Stimulated activated CD8-positive, alpha-beta memory T cell treated with anti-CD3 and anti-CD28 coated beads, Interleukin-15, amount 100 ng/mL, for 48 hours (primary cell): ENCODE measurements at places on chromosomes 3 and 15.

GRCh38 chr15:91784973-91785709, 68.4 kb upstream of the SLCO3A1 start:
- no peak for DNase-seq

- no peak for DNase-seq
Observed at GRCh38 chr3:31106204-31106603, 211.7 kb upstream of the GADL1 start.

GRCh38 chr15:86879250-86880229, 799.9 kb downstream of the AGBL1 start:
- DNase-seq: no peak

- no peak for DNase-seq
Observed at GRCh38 chr3:66537735-66538134, 36.9 kb upstream of the LRIG1 start.

DNA sequence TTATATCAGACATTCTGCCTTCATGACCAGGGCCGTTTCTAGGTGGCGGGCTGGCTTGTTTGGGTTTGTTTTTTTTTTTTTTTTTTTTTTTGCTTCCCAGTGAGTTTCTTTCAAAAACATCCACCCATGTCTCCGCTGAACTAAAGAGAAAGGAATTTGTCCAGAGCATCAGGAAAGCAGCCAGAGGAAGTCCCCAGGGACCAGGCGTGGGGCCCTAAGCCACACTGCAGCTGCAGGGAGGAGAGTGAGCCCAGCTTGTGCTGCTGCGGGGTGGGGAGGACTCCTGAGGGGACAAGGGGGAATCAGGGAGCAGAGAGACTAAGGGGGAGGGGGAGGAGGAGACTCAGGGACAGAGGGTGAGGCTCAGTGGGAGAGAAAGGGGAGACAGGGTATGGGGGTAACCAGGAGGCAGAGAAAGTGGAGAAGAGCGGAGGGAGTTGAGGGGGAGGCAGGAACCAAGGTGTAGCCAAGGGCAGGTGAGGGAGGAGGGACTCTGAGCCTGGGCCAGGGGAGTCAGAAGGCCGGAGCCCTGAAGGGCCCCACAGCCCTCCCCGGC, 49.5 kb downstream of the CYP11A1 start:
- no peak for DNase-seq

GRCh38 chr15:39837454-39837853, 54.8 kb upstream of the FSIP1 start:
- DNase-seq: no peak
